ENCODE measurements at places on chromosomes 1 and 21.

DNA sequence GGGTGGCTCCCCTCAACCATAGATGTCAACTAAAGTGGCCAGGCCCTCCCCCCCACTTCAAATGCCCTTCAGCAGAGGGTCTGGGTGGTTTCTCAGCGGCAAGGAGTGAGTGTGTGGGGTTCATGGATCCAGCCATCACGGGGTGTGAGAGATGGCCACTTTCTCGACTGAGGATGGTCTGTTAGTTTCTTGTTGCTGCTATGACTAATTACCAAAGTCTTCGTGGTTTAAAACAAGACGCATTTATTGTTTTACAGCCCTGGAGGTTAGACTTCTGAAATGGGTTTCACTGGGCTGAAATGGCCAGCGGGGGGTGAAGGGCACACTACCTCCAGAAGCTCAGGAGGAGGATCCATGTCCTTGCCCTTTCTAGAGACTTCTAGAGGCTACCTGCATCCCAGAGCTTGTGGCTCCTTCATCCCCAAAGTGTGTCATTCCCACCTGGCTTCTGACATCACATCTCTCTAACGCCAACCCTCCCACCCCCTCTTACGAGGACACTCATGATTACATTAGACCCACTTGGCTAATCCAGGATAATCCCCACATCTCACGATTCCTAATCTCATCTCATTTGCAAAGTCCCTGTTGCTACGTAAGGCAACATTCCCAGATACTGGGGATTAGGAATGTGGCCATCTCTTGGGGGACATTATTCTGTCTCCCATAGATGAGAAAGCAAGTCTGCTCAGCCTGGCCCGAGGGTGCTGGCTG is 53.0 kb downstream of the EPHB2 start:
- DNase-seq: no peak

DNA sequence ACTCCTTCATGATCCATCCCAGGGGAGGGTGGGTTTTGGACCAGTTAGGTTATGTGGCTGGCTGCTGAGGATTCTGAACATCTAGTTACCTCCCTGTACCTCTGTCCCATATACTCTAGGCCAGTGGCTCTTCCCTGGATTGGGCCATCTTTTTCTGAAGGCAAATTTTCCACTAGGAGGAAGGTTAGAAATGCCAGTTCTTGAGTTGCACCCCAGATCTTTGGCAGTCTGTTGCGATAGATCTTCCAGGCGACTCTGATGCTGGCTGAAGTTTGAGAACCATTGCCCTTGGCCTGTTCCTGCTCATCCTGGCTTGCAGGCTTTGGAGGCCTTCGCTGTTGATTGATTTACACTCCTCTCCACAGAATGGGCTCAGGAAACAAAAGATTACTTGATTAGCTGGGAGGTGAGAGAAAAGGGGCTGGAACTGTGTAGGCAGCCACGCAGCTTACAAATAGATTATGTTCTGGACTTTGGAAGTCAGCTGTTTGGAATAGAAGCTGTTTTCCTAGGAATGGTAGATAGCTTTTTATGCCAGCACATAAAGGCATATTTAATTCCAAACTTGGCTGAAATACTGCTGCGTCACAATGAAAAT is 110.1 kb downstream of the MRPS6 start:
- DNase-seq: no peak

- DNase-seq: no peak
Measured at GRCh38 chr1:21342961-21343838, 52.9 kb upstream of the ECE1 start.

DNA sequence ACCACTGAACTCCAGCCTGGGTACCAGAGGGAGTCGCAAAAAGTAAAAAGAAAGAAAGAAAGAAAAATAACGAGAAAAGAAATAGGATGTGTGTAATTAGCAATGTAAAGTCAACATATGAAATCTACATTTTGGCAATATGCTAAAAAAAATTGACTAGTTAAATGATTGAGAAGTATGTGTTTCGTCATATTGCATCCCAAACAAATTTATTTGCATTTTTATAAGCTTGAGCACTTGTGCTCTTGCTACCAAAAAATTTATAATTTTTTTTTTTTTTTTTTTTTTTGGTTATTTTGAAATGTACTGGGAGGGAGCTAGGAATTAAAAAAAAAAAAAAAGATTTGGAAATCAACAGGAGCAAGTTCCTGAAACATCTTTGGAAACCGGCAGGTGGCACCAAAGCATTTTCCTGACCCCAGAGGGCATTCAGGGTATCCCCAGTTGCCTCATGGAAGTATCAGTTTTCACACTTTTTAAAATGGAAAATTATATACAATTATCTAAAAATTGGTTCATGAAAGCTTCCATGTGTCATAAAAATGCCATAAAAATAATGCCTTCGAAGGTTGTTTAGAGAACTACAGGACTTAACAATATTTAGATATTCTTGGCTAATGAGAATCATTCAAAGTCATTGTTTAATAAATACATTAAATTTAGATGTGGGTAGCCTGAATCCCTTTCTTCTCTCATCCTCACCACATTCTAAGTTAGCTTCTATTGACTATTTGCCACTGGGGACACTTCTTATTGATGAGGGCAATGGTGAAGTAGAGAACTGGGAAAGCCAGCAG is 4.8 kb upstream of the HEATR1 start:
- DNase-seq: peak; percentile 65

DNA sequence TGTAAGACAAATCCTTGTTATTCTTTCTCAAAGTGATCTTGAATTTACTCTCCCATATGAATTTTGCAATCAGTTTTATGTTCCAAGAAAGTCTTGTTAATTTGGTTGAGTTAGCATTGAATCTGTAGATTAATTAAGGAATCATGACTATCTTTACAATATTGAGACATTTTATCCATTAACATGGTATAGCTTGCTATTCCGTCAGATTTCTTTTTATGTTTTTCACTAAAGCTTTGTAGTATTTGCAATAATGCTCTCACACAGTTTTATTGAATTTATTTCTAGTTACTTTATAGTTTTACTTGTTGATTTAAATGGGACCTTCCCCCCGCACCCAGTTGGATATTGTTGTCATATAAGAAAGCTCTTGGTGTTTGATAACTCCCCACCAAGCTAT is 5.8 kb upstream of the EDARADD start:
- DNase-seq: no peak

GRCh38 chr1:43165765-43166164 is 6.3 kb downstream of the EBNA1BP2 start:
- no peak for DNase-seq

DNA sequence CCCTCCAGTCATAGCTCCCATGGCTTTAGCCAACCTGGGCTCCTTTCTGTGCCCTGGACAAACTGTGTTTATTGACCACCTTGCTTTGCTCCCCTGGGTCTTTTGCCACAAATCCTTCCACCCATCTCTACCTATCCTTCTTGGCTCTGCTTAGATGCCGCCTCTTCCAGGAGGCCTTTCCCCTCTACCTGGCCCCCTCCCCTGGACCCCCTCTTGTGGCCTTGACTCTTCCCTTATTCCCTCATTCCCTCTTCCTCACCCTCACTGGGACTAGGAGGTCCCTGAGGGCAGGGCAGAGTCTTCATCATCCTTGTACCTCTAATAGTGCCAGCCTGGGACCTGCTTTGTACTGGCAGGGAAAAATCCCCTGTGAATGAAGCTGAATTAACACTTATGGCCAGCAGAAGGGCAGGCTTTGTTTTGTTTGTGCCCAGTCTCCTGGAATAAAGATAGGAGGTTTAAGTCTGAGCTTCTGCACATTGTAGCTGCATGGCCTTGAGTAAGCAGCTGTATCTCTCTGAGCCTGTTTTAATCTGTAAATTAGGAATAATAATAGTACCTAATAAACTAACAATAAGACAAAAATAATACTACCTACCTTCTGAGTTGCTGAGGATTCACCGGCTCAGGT is 13.7 kb downstream of the PTPRU start:
- no peak for DNase-seq

- DNase-seq: no peak
Measured at GRCh38 chr1:221442056-221442455, 299.8 kb downstream of the DUSP10 start.

GRCh38 chr1:28981210-28981609 is 66.8 kb downstream of the EPB41 start:
- no peak for DNase-seq

All from NCI-H146 (cell line).